ENCODE measurements at places on chromosomes 2 and 18.

DNA sequence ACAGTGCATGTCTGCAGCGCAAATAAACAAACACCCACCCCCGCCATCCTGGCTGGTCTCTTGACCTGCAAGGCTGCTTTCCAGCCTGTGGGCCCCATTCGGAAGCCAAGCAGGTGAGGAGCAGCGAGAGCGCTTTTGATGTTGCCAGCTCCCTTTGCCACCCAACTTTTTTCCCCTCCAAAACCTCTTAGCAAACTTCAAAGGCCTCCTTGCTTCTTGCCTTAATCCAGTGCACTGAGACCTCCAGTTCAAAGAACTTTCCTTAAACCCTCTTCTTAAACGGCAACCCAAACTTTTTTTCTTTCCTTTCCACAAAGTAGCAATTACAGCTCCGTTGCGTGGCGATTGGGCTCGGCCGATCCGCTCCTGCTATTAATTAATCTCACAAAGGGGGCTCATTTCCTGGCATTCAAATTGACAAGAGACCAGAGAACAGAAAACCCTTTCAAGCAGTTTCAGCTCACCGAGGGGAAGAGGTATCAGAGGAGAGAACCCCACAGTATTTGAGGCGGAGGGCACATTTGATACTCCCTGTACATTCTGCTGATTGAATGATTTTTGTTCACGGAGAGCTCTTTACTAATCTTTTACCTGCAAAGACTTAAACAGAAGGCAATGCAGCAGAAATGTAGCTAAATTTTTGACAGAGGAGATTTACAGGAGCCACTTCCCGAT is 531.4 kb downstream of the TMEM182 start:
- DNase-seq, result no peak

GRCh38 chr2:107810734-107811133 is 16.0 kb upstream of the RGPD4 start:
- no peak for DNase-seq

DNA sequence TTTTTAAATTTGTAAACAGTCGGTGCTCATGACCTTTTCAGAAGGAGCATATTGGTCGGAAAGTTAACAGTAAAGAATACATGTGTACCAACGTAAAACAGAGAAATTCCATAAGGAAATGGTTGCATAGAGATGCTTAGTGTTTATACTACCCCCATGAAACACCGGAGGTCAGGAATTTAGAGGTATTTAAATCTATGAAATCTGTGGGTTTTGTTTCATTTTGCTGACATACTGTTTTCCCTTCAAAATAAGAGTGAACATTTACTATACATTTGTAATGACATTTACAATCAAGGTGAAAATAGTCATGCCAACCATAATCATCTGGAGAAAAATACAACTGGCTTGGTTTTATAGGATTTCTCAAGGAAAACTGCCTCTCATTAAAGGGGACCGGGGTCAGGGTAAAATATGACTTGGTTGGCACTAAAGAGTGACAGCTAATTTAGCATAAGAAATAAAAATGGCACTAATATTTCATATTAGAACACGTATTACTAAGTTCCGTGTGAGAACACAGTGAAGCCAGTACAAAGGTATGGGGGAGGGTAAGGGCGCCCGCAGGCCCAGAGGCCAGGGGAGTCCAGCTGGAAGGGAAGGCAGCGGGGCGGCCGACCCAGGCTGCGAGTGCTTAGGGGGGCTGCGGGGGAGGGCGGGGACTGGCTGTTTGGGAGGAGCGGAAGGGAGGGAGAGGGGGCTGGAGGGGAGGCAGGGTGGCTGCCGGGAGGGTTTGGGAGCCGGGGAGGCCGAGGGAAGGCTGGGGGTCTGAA is 1.1 kb upstream of the RNU4ATAC start:
- DNase-seq, result no peak

- no peak for DNase-seq
These were observed 106.4 kb upstream of the TRIB2 start for GRCh38 chr2:12610314-12610713.

DNA sequence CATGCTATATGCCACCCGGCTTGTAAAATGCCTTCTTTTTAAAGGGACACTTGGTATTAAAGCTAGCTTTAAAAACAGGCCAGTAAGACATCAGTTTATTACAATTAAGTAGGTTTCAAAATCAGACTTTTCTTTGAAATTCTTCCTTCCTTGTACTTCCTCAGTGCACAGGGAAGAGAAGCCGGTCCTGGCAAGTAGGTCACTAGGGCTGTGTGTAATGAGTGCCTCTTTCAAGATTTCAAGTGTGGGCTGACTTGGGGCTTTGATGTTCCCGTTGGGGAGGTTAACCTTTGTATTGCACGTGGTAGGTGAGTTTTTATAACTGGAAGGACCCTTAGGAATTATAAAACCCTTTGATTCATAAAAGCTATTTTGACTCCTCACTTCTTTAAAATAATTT is 566.4 kb upstream of the ID2 start:
- DNase-seq, result no peak

DNA sequence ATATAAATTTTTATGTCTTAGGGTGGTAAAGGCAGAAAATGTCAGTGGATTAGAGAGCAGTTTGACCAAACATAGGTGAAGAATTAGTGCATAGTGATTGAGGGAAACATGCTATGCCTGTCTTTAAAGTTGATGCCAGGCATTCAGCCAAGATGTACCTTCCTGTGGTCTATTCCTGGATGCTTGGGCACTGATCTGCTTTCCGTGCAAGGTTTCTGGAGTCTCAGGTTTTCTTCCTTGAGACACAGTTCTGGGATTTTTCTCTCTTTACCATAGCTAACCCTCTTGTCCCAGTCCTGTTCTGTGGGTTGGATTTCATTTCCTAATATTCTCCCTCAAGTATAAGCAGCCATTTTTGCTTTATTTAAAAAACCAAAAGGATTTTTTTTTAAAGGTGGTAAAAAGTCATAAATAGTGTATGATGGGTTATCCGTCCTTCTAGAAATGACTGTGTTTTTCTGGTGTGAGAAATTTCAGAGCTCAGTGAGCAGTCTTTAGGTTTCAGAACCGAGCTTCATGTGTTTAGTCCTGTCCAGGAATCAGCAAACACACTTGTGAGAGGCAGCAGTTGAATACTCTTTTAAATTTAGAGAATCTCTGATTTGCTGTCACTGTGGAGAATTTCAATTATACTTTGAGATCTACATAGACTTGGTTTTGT is 43.0 kb upstream of the CYBRD1 start:
- no peak for DNase-seq
